ENCODE measurements at places on chromosomes 3 and 15.

- no peak for DNase-seq
Observed at GRCh38 chr15:41798607-41799487, 24.6 kb downstream of the MAPKBP1 start.

DNA sequence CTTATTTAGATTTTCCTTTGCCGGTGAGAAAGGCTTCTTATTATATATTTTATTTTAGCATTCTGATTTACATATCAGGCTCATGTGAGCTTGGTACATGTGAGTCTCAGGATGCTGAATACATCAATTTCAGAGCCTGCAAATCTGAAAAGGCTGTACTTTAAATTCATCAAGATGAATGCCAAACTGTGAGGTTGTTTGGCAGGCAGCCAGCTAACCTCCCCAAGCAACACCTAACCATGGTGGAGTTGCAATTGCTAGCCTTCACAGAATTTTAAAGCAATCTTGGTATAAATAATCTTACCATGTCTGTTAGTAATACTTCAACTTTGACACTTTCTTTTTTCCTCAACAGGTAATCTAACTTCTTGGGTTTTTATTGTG lies 252.5 kb downstream of the CDIN1 start:
- no peak for DNase-seq

DNA sequence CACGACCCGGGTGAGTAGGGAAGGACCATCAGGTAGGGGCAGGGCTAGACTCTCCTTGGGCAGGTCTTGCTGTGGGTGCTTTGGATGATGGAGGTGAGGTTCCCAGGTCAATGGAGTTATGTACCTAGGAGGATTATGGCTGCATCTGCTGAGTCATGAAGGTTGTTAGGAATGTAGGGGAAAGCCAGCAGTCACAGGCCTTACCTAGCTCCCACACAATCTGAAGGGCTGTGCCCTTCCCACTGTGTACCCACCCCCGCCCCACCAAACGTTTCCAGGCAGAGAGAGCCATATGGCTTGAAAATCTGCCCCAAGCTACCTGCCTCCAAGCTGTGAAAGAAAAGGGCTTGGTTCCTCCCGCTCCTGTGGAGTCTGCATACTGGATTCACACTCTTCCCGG lies 573.4 kb upstream of the DPPA4 start:
- DNase-seq, result no peak

- DNase-seq, result no peak
Observed at GRCh38 chr3:69932087-69932486, 67.4 kb upstream of the SAMMSON start.

DNA sequence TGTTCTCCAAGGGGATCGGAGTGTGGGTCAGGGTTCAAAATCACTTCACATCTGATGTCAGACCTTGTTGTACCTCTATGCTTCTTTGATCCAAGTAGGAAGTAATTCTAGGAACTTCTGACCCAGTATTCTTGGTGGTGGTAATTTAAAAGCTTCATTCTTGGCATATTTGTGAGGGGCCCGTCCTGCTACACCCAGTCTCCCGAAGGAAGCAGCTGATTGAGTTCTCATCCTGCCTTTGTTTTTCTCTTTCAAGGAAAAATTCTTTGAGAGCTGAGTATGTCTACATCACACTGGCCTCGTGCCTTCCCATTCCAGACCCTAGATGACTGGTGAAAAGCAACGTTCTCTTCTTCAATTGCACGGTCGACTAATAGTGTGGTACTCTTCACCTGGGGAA lies 234.4 kb upstream of the TPRG1 start:
- DNase-seq, result no peak

GRCh38 chr15:53470743-53471142 lies 288.7 kb downstream of the WDR72 start:
- DNase-seq, result no peak

GRCh38 chr3:182092662-182093262 lies 381.0 kb downstream of the SOX2 start:
- DNase-seq, result no peak

DNA sequence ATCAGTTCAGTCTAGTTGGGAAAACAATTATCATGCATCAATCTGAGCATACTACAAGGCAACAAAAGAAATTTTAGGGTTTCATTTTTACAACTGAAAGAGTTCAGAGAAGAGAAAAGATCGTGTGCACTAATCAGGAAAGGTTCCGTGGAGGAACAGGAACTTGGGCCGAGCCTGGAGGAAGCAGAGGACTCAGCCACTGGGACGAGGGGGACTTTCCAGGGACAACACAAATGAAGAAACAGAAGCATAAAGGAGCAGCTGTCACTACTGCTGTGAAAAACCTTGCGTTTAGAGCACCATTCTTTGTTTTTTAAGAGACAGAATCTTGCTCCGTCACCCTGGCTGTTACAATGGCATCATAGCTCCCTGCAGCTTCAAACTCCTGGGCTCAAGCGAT lies 60.5 kb downstream of the MYO1E start:
- DNase-seq, result no peak
